ENCODE measurements at places on chromosomes 2 and 18.

DNA sequence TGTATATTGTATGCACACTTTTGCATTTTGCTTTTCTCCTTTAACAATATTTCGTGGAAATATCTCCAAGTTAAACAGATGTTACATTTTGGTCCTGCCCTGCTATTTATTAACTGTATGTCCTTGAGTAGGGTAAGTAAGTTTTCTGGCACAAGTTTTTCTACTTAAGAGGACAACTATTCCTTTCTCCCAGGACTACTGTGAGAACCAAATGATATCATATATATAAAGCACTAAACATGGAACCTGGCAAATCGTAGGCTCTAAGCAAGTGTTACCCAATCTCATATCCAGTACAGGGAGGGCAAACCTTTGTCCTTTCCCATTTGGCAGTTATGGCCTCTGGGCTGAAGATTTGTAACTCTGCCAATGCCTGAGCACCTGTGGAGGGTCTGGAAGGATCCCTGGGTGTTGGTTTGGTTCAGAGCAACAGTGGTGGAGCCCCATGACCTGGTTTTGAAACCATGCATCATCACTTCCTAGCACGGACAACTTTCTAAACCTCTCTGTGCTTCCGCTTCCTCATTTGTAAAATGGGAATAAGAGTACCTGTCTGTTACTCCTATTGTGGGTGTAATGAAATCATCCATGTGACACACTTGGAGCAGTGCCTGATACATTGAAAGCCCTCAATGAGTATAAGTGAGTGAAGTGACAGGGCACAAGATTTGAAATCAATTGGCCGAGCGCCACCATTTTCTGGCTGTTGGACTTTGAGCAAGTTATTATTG is 28.3 kb upstream of the ICOS start:
- DNase-seq = no peak

- DNase-seq = no peak
These were observed 88.2 kb downstream of the SCG2 start for GRCh38 chr2:223513771-223514455.

- no peak for DNase-seq
These were observed 621.9 kb downstream of the RNF144A start for GRCh38 chr2:7539077-7539476.

DNA sequence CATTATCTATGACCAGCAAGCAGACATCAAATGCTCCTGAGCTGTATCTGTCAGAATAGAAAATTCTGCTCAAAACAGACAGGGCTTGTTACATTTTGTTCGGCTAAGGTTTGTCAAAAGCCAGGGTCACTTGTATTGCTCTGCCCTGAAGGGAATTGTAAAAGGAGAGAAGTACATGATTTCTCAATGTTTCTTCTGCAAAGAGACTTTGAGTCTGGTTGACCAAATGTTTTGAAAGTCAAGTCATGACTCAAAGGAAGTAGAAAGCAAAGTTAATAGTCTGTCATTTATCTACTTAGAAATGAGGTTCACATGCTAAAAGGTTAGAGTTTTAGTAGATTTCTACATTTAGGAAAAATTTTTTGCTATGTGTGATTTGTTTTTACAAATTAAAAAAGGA is 1624.1 kb upstream of the ZEB2 start:
- DNase-seq = no peak

DNA sequence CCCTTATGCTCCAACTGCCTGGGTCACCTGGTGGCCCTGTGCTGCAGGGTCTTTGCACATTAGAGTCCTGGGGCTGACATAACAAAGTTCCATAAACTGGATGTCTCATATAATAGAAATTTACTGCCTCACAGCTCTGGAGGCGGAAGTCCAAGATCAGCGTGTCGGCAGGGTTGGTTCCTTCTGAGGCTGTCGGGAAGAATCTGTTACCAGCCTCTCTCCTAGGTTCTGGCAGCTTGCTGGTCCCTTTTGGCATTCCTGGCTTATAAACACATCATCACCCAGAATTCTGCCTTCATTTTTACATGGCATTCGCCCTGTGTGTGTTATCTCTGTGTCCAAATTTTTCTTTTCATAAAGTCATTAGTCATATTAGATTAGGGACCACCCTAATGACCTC is 170.5 kb downstream of the NDUFA10 start:
- DNase-seq = no peak

- DNase-seq = no peak
These were observed 92.6 kb upstream of the ITGA4 start for GRCh38 chr2:181364492-181365170.

Measured in NCI-H187 treated with DMSO at 0.1 percent for 48 hours (cell line).